ENCODE measurements at places on chromosomes 6 and 20.

DNA sequence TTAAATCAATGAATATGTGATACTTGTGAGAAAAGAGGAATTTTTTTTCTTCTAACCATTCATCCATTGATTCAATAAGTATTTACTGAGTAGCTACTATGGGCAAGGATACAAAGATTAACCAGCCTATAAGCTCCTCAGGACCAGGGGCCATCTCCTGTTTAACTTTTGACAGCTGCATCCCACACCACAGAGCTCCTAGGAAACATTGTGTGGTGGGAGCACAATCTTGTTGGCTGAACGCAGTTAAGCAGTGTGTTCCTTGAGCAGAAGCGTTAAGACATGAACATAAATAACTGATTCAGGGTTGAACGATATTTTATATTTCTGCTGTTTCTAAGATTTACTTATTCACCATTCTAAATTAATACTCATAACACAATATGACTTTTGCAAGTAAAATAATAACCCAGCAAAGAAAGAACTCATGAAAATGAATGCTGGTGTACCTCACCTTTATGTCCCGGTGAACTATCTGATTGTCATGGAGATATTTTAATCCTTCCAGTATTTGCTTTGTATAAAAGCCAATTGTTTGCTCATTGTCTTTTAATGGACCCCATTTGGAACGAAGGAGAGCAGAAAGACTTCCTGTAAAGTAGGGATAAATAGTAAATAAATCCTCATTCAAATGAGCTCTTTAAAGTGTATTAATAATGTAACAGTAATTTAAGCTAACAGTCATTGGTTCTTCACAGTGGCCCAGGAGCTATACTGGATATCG is 62.6 kb upstream of the MAP7 start:
- DNase-seq: no peak

DNA sequence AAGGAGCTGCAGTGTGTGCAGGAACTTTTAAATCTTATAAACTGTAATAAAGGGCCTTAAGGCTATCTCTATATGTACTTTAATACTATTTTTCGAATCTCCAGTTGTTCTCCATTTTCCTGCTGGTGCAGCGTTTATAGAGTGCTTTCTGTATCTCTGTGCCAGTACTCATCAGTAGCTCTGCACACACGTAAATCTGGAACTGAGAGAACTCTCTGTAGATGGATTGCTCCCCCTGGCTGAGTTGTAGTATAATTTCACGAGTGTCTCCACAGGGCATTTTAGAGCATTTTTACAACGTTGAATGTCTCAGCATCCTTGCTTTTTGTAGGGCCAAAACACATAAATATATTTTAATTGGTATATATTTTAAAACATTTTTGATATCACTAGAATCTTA is 256.5 kb downstream of the TRDN start:
- no peak for DNase-seq

- DNase-seq: no peak
These were observed 1592.6 kb downstream of the GRIK2 start for GRCh38 chr6:102986086-102986485.

- no peak for DNase-seq
These were observed 41.0 kb downstream of the VGLL2 start for GRCh38 chr6:117306227-117306790.

DNA sequence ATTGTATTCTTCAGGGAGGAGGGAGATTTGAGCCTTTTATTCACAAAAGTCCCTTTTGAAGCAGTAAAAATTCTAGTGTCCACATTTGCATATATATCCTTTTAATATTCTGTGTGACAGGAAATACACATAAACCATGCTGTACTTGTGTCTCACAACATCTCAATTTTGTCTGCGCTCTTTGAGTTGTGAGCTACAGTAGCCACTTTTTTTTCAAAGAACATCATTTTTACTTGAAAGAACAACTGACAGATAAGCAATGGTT is 21.3 kb downstream of the LMBRD1 start:
- no peak for DNase-seq

DNA sequence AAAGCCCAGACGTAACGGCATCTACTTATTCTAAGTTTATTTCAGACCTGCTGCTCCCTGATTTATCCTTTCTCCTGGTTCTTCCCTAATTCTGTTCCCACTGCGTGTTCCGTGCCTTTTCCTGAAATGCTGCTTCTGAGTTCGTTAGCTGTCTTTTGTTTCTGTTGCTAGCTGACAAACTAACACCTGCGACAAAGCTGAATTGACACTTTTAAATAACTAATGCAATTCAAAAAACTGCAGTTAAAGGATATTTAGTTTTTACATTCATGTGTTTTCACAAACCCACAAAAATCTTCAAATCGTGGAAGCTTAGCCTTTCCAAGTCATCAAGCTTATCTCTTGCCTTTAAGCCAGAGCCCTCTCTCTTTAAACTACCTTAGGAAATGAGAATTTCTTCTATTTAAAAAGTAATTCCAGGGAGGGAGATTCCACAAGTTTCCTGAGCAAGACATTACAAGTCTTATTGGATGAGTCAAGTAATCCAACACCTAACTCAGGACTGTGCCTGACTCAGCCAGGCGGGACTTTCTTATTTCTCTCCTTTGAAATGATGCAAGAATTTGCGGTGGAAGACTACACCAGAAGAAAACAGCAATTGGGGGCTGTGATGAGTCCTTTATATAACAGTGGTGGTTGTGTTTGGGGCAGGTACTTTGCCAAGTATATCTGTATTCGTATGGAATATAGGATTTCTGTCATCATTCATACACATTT is 6.3 kb downstream of the ADTRP start:
- no peak for DNase-seq

GRCh38 chr6:156842598-156843250 is 65.5 kb downstream of the ARID1B start:
- DNase-seq: no peak

- no peak for DNase-seq
These were observed 25.8 kb downstream of the ANKRD6 start for GRCh38 chr6:89458704-89459103.
